ENCODE measurements at places on chromosomes 4 and X.

DNA sequence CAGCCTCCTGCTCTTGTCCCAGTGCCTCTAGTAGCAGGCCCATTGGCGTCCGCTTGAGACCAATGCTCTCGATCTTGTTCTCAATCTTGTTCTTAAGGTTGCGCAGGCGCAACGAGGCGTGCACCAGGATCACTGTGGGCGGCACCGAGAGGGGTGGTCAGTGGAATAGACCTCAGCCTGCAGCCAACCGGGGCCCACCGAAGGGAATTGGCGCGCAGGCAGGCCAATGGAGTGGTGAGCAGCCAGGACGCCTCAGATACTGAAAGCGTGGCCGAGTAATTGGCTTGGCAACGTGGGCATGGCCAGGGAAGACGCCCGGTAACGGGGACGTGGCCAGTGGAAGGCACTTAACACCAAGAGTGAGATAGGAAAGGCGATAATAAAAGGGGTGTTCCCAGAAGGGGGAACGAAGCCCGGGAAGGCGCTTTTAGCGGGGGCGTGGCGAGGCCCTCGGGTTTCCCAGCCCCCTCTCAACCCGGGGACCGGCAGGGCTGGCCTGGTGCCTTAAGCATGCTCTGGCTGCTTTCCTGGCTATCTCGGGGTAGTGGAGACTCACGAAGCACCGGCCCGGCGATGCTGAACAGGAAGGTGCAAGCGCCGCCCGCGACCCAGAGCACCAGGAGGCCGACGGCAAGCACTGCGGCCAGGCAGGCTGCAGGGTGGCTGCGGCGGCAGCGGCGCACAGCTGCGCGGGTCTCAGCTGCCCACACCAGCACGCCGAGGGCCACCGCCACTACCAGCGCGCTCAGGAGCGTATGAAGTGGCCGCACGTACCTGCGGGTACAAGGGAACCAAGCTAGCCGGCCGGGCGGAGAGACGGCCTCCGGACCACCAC, 1.7 kb downstream of the PRAF2 start:
- DNase-seq: no peak

GRCh38 chr4:7843831-7844593, 95.6 kb downstream of the AFAP1 start:
- DNase-seq: peak; percentile 67

GRCh38 chr4:152462047-152462446, 73.8 kb downstream of the FBXW7 start:
- DNase-seq: no peak

GRCh38 chr4:78298618-78299017, 241.5 kb downstream of the FRAS1 start:
- DNase-seq: no peak

DNA sequence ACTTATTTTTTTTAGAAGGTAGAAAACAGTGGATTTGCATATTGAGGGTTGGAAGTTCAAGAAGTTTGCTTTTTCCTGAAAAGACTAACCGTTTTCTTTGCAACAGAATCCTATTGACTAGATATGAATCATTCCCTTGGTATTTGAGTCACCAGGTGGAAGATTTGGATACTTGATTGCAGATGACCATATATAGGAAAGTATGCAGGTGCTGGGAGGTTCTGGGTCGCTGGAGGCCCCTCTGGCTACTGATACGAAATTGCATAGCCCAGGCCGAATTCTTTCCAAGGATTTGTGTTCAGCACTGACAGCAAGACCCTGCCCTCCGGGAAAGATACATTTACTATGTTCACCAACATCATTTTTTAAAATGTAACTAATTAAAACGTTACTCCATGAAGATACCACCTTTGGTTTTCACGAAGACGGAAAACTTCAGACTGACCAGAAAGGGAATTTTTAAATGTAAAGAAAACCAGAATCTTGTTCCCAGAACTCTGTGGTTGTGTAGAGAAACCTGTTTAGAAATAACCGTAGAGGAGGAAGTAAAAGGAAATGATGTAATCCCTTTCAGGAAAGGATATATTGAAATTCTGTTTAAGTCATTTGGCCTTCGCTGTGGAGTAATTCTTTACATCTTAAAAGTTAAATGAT, 946 bp downstream of the ANXA3 start:
- no peak for DNase-seq

- DNase-seq: no peak
Observed at GRCh38 chr4:81404294-81404693, 67.4 kb downstream of the RASGEF1B start.

DNA sequence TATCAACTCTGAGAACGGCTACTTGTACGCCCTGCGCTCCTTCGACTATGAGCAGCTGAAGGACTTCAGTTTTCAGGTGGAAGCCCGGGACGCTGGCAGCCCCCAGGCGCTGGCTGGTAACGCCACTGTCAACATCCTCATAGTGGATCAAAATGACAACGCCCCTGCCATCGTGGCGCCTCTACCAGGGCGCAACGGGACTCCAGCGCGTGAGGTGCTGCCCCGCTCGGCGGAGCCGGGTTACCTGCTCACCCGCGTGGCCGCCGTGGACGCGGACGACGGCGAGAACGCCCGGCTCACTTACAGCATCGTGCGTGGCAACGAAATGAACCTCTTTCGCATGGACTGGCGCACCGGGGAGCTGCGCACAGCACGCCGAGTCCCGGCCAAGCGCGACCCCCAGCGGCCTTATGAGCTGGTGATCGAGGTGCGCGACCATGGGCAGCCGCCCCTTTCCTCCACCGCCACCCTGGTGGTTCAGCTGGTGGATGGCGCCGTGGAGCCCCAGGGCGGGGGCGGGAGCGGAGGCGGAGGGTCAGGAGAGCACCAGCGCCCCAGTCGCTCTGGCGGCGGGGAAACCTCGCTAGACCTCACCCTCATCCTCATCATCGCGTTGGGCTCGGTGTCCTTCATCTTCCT, 2.7 kb downstream of the PCDH10 start:
- no peak for DNase-seq

- DNase-seq: no peak
Observed at GRCh38 chrX:153861733-153862310, 24.2 kb downstream of the L1CAM start.

DNA sequence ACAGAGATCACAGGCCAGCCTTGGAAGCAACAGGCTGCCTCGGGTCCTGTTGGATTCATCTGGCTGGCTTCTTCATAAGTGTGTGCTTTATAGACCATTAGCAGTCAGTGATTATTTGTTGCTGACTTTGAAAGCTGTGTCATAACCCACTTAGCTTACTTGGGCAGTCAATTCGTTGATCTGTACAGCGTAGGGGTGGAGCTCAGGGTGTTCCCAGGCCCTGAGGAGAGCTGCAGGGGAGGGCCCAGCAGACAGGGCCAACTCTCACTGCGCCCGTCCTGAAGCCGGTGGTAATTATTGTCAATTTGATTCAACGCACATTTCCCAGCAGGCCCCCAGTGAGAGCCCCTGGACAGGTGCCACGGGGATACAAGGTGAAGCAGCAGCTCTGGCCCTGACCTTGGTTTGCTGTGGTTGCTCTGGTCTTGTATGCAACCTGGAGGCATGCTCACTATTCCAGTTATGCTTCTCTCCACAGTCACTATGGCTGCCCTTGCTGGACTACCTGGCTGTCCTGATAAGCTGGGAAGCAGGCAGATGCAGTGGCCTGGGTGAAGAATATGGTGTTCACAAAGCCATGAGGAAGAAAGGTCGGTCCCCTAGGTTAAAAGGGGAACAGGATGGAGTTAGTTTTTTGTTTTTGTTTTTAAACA, 40.1 kb upstream of the HMGB3 start:
- no peak for DNase-seq

DNA sequence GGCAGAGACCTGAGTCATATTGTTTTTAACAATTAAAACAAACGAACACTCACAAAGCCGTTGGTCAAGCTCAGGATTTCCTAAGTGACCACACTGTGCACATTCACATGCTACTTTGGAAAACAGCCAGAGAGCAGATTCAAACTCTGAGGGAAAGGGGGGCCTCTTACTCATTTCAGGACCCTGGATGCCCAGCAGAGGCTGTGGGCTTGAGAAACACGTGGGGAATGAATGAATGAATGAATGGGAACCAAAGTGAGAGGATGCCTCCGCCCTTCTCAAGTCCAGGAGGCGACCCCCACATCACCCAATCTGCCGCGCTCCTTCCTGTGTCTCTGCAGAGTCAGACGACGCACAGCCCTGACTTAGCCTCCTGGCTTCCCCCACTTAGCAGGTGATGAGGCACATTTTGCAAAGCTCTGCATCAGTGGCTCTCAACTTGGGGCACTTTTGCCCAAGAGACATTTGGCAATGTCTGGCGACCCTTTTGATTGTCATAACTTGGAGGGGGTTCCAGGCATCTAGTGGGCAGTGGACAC, 76.0 kb downstream of the ABLIM2 start:
- no peak for DNase-seq

DNA sequence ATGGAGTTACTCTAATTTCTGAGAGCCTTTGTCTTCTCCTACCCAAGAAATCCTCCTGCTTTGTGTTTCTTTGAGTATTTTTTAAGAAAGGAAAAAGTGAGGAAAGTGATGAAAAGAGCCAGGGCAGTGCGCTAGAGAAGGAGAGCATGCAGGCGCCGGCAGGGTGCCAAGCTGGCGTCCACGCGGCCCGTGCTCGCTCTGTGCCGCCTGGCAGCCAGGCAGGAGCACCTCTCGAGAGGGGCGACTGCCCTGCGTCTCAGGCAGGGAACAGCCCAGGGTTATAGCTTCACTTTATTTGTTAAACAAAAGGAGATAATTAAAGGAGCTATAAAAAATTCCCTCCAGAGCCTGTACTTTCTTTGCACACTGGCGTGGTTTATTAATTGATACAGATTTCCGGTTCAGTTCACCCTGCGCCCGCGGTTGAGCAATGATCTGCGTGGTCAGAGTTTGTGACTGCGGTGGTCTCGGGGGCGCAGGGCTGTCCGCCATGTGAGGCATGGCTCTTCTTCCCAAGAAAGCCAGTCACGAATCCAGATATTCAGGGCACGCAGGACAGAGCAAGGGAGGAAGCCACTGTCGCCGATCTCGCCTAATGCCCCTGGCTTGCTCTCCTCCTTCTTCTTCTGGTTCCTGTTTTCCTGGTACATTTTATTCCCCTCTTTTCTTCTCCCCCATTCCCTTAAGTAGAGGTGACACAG, 110.8 kb upstream of the PAQR3 start:
- no peak for DNase-seq

GRCh38 chr4:147984065-147984777, 252.3 kb downstream of the ARHGAP10 start:
- peak; percentile 3 for DNase-seq

DNA sequence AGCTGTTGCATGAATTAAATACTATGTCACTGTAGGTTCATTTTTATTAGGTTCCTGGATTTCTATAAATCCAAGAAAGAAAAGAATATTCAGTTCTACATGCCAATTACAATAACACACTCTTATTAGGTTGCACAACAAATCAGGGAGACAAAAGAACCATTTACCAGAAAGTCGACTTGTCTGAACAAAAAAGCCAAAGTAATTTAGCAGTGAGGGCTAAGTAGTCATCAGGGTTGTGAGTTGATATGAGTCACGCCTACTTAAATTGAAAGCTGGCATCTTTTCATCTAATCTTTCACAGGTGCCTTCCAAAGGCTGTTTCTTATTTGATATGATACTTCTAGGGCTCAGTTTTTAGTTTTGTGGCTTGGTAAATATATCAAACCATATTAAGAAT, 25.4 kb upstream of the GNRHR start:
- no peak for DNase-seq

GRCh38 chr4:55364691-55365344, 18.8 kb downstream of the SRD5A3 start:
- DNase-seq: no peak

DNA sequence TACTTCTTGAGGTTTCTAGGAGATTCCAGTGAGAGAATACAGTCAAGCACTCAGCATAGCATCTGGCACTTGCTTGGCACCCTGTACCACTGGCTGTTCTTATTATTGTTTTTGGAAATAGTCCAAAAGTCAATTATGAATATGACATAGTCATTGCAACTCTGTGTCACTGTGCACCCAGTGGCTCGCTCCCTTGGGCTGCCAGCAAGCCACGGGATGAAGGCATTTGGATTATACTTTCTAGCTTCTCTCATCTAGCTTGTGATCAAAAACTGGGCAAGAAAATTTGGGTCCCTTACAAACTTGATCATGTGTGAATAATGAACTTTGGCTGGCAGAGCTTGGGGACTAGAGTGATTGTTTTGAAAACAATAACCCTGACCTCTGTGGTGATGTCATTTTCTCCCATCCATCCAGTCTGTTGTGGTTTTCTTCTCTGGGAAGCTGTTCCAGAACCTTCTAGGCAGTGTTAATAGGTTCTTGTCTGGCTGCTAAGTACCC, 32.7 kb upstream of the LIMCH1 start:
- no peak for DNase-seq

DNA sequence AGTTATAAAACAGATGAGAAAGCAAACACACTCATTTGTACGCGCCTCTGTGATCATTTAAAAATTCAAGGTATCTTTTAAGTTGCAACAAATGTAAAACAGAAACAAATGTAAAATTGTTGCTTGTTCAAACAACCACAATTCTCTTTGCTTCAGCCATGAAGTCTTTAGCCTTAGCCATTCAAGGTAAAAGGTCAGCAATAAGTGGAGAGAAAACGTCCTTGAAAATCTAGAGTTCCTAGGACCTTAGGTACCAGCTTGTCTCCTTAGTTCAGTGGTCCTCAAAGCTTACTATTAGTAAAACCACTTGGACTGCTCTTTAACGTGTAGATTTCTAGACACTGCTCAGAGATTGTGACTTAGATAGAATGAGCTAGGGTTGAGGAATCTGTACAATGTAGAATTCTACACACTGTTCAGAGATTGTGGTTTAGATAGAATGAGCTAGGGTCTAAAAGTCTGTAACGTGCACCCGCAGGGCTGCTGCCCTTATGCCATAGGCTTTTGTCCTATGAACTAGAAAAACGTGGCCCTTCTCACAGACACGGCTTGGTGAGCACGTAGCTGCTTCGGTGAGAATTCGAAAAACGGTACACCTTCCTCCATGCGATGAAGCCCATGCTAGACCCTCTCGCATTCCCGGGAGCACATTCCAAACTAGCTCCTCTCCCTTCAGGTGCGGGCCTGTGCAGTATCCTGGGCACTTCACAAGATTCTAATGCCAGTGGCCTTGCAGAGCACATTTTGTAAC, 1.7 kb downstream of the PLAC8 start:
- DNase-seq: peak; percentile 40

GRCh38 chr4:65311120-65311519, 359.2 kb downstream of the EPHA5 start:
- no peak for DNase-seq

- no peak for DNase-seq
Observed at GRCh38 chr4:41644288-41644914, 104.1 kb downstream of the PHOX2B start.

DNA sequence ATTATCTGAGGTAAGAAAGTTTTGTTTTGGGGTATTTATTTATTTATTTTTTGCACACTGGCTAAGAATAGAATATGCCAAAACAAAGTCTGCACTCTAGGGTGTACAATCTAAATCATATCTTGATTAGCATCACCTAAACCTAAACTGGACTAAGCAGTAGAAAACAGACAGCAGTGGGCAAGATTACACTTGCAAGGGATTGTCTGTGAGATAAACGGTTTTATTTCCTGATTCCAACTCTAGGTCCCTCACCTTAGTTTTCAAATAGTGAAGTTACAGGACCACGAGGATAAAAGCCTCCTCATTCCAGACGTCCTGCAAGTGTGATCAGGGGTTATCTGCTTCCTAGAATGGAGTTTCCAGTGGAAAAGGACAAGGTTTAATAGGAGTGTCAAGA, 86.1 kb downstream of the SH3RF1 start:
- no peak for DNase-seq

- DNase-seq: no peak
Observed at GRCh38 chr4:147586637-147587036, 30.6 kb upstream of the TMEM184C start.

GRCh38 chrX:133045986-133046385, 50.9 kb downstream of the USP26 start:
- DNase-seq: no peak

Measured in CD4-positive, alpha-beta T cell treated with Interleukin-6 at 100 ng/mL for 8 hours (primary cell).